ENCODE measurements at places on chromosomes 12 and 14. TPM values are rescaled to one million over a fixed set of nuclear protein-coding genes. Genes with fewer than 3 reads are reported as not detected.

Gene CCDC38
- total RNA-seq, result not detected

Gene LYZ
- not detected for total RNA-seq

Gene KLRB1
- not detected for total RNA-seq

Gene CEBPE
- total RNA-seq, result not detected

Gene PROX2
- under 0.01 TPM for total RNA-seq

Gene OR4Q2
- not detected for total RNA-seq

Gene SLCO1B1
- not detected for total RNA-seq

Gene LTBP2
- 210 TPM for total RNA-seq

Gene SLC25A47
- not detected for total RNA-seq

Gene SMCO2
- total RNA-seq, result not detected

Gene TAS2R46
- 4.2 TPM for total RNA-seq

Gene NIN
- total RNA-seq, result 29.8 TPM
